ENCODE measurements at places on chromosomes 7 and 10. TPM values are rescaled to one million over a fixed set of nuclear protein-coding genes. Genes with fewer than 3 reads are reported as not detected.

Gene GRM3
- not detected for total RNA-seq

Gene CDC14C
- not detected for total RNA-seq

DNA sequence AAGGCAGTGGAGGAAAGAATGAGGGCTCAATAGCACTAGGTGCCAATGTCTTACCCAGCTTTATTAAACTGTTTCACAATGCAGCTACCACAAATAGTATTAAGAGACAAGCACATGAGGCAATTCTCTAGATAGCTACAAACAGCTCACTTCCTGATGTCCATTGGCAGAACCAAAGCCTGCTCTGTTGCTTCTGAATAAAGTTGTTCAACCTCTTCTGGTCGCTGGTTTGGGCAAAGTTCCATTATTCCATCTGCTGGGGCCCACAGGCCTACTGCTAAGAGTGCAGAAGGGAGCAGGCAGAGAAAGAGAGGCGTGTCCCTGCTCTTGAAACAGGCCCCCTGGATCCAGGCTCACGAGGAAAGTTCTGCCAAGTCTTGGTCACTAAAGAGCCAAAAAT, 173.9 kb downstream of the ZNF438 start:
- no peak for DNase-seq
- H3K4me3 ChIP-seq: no peak overlapping the region
- H3K36me3 ChIP-seq: peaks cover 2% of the 10 kb centered on the region
- H3K4me1 ChIP-seq: peaks cover 18% of the 10 kb centered on the region
- H3K27me3 ChIP-seq: no peaks in the 10 kb centered on the region

DNA sequence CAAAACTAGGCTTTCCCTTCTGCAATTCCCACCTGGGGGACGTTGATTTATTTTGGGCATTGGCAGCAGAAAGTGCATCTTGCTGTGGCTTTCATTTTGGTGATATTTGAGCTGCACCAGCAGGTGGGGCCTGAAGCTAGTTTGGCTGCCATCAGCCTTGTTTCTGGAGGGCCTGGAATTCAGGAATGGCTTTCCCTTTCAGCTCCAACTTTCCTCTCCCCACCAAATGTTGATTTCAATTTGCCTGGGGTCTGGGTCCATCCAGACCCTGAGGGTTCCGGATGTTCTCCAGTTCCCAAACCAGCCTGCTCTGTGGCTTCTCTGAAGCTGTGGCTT, 640.4 kb downstream of the TYW1 start:
- H3K36me3 ChIP-seq: no peaks in the 10 kb centered on the region
- H3K4me1 ChIP-seq: no peaks in the 10 kb centered on the region
- DNase-seq: no peak
- H3K27ac ChIP-seq: no peak overlapping the region
- no peak overlapping the region for H3K4me3 ChIP-seq

Gene KIF11
- total RNA-seq: 9.2 TPM

Gene NEBL
- total RNA-seq: 0.30 TPM

GRCh38 chr7:55946545-55946944, 5.1 kb upstream of the MRPS17 start:
- peaks cover 6% of the 10 kb centered on the region for H3K36me3 ChIP-seq
- no peak overlapping the region for H3K4me3 ChIP-seq
- H3K27ac ChIP-seq: no peak overlapping the region
- peaks cover under 1% of the 10 kb centered on the region for H3K4me1 ChIP-seq
- no peak for DNase-seq

DNA sequence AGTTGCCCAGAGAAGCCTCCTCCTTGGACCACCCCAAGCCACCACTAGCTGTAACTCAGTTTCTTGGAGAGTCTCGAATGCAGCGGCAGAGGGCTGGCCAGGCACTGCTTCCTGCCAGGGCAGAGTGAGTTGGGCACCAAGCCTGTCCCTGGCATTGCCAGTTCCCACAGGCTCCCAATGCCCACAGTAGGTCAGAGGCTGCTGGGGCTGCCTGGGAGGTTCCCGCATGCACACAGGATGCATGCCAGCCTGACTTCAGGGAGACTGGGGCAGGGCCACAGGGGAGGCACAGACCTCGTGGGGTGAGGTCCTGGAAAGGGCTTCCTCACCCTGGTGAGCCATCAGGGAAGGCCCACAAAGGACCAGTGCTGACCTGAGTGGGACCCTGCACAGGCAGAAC, 152.8 kb downstream of the ZNF248 start:
- no peak overlapping the region for H3K27ac ChIP-seq
- H3K4me1 ChIP-seq: no peaks in the 10 kb centered on the region
- no peaks in the 10 kb centered on the region for H3K36me3 ChIP-seq
- no peak for DNase-seq
- no peaks in the 10 kb centered on the region for H3K27me3 ChIP-seq
- H3K4me3 ChIP-seq: no peak overlapping the region

Gene VSTM2A
- total RNA-seq: not detected

- H3K27ac ChIP-seq: peak overlapping the region; percentile 85
- no peak for DNase-seq
- no peaks in the 10 kb centered on the region for H3K27me3 ChIP-seq
- no peak overlapping the region for H3K4me3 ChIP-seq
- peaks cover 51% of the 10 kb centered on the region for H3K4me1 ChIP-seq
Measured at GRCh38 chr10:25059990-25060389, 43.6 kb downstream of the THNSL1 start.

DNA sequence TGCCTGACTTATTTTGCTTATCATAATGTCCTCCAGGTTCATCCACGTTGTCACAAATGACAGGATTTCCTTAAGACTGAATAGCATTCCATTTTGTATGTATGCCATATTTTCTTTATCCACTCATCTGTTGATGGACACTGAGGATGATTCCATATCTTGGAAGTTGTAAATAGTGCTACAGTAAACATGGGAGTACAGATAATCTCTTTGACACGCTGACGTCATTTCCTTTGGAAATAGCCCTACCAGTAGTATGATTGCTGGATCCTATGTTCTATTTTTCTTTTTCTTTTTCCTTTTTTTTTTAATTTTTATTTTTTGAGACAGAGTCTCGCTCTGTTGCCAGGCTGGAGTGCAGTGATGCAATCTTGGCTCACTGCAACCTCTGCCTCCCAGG, 167.6 kb downstream of the CTTNBP2 start:
- no peaks in the 10 kb centered on the region for H3K4me1 ChIP-seq
- no peak overlapping the region for H3K4me3 ChIP-seq
- H3K27me3 ChIP-seq: peaks cover 7% of the 10 kb centered on the region
- H3K27ac ChIP-seq: no peak overlapping the region
- DNase-seq: no peak

DNA sequence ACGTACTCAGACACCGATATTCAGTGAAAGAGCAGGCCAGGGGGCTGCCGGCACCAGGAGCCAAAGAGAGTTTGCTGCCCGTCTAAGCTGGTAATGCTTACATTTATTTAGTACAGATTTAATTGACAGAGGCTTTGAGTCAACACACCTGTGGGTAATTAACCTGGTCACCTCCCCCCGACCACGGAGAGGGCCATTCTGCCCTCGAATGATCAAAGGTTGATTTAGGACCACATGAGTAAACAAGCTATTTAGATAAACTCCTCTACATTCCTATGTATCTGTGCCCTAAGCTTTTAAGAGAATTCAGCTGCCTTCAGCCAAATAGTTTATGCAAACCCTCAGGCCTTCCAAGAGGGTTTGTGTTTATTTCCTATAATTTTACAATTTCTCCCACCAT, 164.8 kb downstream of the IPMK start:
- no peak overlapping the region for H3K27ac ChIP-seq
- peaks cover 21% of the 10 kb centered on the region for H3K27me3 ChIP-seq
- no peaks in the 10 kb centered on the region for H3K36me3 ChIP-seq

- DNase-seq: no peak
- peaks cover 35% of the 10 kb centered on the region for H3K36me3 ChIP-seq
- H3K27ac ChIP-seq: no peak overlapping the region
Measured at GRCh38 chr10:92024700-92025099, 101.1 kb downstream of the BTAF1 start.

- H3K4me1 ChIP-seq: no peaks in the 10 kb centered on the region
- no peak overlapping the region for H3K27ac ChIP-seq
- DNase-seq: no peak
Measured at GRCh38 chr7:136452949-136453348, 415.5 kb upstream of the CHRM2 start.

Gene VPS37D
- total RNA-seq: 5.0 TPM

Gene ELMO1
- not detected for total RNA-seq

GRCh38 chr10:90847436-90847835, 10.4 kb downstream of the HTR7 start:
- H3K27ac ChIP-seq: no peak overlapping the region
- H3K4me3 ChIP-seq: no peak overlapping the region
- peaks cover 6% of the 10 kb centered on the region for H3K27me3 ChIP-seq
- peaks cover 7% of the 10 kb centered on the region for H3K36me3 ChIP-seq

DNA sequence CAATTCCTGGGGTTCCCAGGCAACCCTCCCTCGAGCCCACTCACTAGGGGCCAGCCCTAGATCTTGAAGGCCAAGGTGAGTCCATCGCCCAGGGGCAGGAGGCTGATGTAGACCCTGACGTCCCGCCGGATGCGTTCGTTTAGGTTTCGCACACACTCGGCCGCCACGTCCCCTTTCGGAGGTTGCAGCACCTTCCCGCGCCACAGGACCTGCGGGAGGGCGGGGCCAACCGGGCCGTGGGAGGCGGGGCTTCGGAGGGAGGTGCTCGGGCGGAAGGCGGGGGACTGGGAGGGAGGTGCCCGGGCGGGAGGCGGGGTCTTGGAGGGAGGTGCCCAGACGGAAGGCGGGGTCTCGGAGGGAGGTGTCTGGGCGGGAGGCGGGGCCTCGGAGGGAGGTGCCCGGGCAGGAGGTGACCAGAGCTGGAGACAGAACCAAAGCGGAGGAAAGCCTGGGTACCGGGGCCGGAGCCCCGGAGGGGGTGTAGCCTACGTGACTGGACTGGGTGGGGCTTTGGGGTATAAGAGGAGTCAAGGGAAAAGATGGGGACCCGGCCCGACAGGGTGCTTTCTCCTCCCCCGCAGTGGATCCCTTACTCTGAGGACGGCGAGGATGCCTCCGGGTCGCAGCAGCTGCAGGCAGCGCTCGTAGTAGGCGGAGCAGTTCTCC, 1.6 kb downstream of the COMTD1 start:
- peak overlapping the region; percentile 62 for H3K27ac ChIP-seq
- no peaks in the 10 kb centered on the region for H3K27me3 ChIP-seq
- H3K4me3 ChIP-seq: peak overlapping the region; percentile 63

DNA sequence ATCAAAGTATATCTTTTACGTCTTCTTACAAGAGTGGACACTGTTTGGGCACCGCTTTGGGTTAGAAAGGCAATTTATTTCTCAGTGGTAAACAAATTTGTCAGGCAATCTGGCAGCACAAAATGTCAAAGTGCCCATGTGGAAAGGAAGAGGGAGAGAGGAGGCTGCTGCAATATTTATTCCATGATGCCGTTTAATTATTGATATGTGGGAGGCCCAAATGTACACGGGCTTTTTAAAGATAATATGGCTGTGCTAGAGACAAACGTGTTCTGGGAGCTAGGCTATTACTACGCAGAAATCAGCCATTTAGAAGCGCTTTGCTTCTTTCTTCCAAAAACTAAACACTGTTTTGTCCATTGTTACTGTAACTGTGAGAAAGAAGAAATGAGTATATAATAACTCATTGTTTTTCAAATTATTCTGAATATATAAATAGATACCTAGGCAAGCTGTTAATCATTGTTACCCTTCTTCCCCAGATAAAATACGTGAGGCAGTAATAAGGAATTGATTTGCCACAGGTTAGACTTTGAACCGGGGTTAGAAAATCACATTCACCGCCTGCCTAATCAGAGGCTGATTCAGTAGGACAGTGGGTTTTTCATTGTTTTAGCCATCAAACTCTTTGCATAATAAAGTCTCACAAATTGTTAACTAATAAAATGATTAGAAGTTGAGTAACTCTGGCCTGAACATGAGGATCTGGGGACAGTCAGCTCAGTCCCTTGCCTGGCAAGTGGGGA, 116.5 kb upstream of the FRMD4A start:
- H3K4me3 ChIP-seq: no peak overlapping the region
- H3K36me3 ChIP-seq: no peaks in the 10 kb centered on the region
- no peak for DNase-seq
- no peak overlapping the region for H3K27ac ChIP-seq
- H3K4me1 ChIP-seq: peaks cover 39% of the 10 kb centered on the region

- H3K27ac ChIP-seq: peak overlapping the region; percentile 45
- H3K27me3 ChIP-seq: no peaks in the 10 kb centered on the region
- no peak overlapping the region for H3K4me3 ChIP-seq
- DNase-seq: no peak
- H3K36me3 ChIP-seq: no peaks in the 10 kb centered on the region
Measured at GRCh38 chr7:85471740-85472139, 284.9 kb upstream of the SEMA3D start.

GRCh38 chr7:17943006-17943405, 2.7 kb upstream of the SNX13 start:
- H3K4me1 ChIP-seq: peaks cover 21% of the 10 kb centered on the region
- no peaks in the 10 kb centered on the region for H3K36me3 ChIP-seq
- no peak overlapping the region for H3K27ac ChIP-seq
- no peak overlapping the region for H3K4me3 ChIP-seq

Measured in osteocyte (in vitro differentiated cells).